Epithelial cell of prostate (primary cell): ENCODE measurements at places on chromosomes 16 and 17.

DNA sequence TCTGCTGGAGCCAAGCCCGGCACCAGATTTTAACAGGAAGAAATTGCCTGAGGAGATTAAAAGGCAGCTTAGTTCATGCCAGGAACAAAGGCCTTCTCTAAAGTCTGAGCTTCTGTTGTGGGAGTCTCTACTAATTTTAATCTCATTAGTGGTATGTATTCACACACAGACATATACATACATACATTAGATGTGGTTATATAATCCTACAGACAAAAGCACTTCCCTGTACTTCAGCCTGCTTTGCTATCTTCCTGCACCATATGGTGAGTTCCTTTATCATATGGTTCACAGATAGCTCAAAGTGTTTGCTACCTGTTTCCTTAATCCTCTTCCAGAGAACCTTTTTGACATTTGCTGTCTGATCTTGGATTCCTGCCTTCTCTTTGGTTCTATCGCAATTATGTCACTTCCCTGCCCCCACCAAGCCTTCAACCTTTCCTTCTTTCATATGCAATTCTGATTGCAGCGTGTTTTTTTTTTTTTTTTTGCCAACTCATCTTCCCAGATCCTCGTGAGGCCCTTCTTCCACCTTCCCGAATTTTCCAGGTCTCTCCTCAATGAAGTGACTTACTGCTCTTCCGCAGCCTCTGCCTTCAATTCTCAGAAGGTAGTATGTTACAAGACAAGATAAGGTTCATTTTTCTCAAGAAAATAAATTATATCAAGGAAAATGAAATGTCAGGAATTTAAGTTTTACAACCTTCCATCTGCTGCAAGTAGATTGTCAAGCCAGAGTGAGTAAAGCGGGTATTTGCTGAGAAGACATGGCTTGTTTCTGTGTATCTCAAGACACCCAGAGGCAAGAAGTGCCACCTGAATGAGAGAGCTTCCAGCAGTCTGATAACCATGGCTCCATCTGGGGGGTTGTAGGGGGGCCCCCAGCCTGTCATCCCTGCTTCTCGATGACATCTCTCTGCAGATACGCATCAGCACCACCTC, 120.2 kb upstream of the CACNG3 start:
- no peak for DNase-seq

DNA sequence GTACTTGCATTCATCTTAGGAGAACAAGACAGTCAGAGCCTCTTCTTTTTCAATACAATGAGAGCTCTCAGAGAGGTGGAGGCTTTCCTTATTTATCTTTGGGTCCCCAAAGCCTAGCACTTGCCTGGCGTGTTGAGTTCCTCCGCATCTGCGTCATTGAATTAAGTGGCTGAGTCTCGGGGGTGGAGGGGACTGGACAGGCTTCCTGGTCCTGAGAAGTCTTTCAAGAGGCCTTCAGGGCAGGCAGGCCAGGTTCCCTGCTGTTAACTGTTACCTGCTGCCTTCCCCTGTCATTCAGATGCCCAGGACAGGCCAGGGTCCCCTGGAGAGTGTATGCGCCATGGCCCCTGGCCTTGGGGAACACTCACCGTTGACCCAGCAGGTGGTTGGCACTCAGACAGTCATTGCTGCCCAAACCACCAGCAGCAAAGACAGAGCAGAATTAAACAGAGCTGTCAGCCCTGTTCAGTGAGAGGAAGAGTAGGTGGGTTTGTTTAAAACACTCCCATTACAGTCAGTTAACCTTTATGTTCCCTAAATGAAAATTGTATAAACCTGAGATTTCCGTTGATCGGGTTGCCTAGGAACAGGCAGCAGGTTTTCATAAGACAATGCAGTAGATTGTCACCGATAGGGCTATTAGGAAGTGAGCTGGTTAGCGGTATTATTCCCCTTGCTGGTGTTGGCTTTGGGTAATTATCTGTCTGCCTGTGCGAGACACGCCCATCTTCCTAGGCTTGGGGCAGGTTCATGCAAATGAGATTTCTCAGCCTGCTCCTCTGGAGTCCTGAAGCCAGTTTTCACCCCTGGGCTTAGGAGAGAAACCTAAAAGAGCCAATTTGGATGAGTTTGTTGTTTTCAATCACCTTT, 132.7 kb downstream of the CCDC182 start:
- no peak for DNase-seq

GRCh38 chr16:21156767-21157467, 1.6 kb upstream of the LDAF1 start:
- peak; percentile 14 for DNase-seq

DNA sequence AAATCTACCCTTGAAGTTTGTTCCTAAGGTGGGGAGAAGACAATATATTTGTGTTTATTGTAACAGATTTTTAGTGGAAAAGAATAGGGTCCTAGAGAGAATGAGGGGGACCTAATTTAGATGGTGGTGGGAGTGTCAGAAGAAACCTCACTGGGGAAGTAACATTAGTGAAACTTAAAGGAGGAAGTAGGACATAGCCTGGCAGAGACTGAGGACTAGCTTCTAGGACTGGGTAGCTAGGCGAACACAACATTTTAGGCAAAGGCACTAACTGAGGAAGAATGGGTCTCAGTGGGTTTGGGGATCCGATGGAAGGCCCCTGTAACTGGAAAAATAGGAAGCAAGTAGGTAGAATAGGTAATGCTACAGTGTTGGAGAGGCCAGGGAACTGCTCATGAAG, 4.2 kb upstream of the ARL2BP start:
- DNase-seq: no peak

GRCh38 chr16:1900452-1900774, 17.8 kb downstream of the HS3ST6 start:
- DNase-seq: no peak

- DNase-seq: no peak
Measured at GRCh38 chr17:54899721-54900456, 763 bp upstream of the TOM1L1 start.

- no peak for DNase-seq
Measured at GRCh38 chr17:76805319-76805718, 62.9 kb upstream of the MGAT5B start.

DNA sequence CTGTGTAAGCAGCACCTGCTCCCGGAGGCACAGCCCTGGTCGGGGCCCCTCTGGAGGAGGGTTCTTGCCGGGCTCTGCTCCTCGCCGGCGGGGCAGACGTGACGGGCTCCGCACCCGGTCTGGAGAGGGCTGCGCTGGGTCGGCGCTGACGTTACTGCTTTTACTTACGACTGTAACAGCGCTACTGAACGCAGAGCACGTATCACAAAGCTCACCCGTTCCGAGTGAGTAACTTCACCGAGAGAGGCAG, 1.3 kb upstream of the RAB40C start:
- DNase-seq: no peak

GRCh38 chr16:30901201-30902028, 5.0 kb downstream of the CTF1 start:
- DNase-seq: no peak

- no peak for DNase-seq
Measured at GRCh38 chr16:68117884-68118283, 32.7 kb downstream of the NFATC3 start.
